ENCODE measurements at places on chromosomes 6 and 20.

DNA sequence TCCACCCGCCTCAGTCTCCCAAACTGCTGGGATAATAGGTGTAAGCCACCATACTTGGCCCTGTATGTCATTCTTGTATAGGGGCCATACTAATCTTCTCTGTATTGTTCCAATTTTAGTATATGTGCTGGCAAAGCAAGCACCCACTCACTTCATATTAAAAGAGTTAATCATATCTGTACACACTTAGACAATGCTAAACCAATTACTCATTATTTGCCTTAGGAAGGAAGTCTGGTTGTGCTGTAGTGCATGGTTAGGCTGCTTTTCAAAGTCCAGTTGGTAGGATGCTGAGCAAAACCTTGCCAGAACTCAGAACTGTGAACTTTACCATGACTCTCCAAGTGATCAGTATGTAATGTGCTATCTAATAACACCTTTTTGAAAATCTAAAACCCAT is 88.6 kb downstream of the LIN28B start:
- ATAC-seq, result peak; percentile 33

DNA sequence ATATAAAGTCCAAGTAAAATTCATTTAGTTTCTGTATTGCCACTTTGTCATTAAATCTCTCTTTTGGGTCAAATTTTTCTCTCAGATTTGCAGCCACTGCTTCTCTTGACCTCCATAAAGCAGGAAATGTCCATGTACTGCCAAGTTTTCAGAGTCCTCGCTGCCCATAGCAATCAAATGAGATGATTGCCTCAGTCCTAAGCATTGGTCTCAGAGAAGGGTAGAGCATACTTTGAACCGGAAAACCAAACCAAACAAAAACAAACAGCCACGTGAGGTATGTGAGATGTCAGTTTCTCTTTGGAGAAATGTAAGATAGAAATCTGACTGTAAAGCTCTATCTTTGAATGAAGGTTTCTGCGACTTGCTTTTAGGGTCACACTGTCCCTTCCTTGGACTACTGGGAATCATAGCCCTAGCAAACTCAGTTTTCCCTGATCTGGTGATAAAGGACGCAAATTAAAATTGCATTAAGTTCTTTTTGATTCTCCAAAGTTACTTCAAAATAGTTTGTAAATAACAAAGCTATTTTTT is 505.4 kb upstream of the CITED2 start:
- no peak for ATAC-seq

- no peak for ATAC-seq
These were observed 81.2 kb downstream of the PLCB1 start for GRCh38 chr20:8213270-8213669.

GRCh38 chr6:157535340-157536222 is 154.6 kb downstream of the ZDHHC14 start:
- ATAC-seq, result peak; percentile 70

DNA sequence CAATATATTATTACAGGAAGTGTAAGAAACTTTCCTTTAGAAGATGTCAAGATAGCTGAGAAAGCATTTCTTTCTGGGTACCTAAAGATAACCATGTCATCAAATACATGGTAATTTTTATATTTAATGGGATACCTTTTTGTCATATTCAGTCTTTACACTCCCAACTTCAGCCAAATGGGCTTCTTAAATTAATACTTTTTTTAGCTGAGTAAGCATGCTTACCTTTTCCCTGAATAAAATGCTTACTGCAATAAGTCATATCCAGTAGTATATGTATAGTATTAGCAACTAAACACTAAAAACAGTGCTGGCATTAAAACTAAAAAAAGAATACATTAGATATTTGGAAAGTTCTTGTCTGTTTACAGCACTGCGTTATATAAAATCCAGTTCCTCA is 17.4 kb upstream of the PBOV1 start:
- no peak for ATAC-seq

DNA sequence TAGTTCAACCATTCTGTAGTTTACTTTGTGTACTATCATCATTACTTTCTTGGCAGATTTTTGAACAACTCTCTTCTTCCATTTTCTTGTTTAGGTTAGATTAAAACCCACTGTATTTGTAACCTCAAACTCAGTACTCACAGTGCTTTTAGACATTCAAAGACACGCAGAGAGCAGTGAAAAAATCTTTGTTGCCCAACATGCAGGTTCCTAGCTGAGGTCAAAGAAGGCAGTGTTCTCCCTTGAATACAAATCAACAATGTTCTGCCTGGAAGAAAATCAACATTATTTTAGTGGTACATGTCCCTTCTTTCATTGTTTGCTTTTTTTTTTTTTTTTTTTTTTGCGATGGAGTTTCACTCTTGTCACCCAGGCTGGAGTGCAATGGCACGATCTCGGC is 11.2 kb downstream of the CYB5R4 start:
- ATAC-seq, result no peak

- no peak for ATAC-seq
These were observed 18.5 kb downstream of the NOX3 start for GRCh38 chr6:155436981-155437749.

- ATAC-seq, result peak; percentile 99
These were observed 328.2 kb upstream of the JAG1 start for GRCh38 chr20:11001764-11002540.

DNA sequence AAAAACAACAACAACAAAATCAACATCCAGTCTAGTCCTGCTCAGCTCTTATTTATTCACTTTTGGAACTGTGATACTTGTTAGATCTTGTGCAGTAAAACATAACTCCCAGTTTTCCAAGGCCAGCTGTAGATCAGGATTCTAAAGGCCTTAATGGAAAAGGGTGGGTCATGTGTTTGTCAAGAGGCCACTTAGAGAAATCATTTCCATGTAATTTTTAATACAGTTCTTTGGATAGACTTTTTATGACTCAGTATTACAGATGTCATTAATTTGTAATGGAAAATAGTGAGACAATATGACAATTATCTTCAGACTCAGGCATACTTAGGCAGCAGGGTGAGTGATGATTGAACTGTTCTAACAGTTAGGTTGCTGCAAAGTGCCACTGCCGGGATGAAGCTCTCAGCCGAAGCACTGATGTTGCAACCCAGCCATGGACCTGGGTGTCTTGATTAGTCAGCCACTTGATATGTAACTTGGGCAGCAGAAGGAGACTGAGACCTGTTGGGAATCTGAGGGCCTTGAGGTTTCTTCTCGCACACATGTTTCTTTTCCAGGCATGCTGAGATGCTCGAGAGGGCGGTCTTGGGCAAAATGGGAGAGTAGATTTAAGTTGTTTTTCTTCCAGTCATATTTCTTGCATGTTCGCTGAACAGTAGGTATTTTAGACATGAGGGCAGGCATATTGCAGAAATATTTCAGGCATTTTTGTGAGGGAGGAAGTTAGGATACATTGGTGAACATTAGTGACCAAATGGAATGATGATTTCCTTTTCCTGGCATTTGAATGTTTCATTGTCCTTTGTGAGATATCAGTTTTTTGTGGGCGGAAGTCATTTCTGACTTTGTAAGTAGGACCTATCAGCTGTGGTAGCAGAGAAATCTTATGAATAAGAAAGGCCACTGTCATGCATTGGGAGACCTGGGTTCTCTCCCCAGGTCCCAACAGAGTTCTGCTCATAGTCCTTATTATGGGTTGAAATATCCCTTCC is 52.3 kb downstream of the SLX4IP start:
- peak; percentile 73 for ATAC-seq

- peak; percentile 82 for ATAC-seq
These were observed 25.0 kb upstream of the ABT1 start for GRCh38 chr6:26571592-26572296.

- peak; percentile 45 for ATAC-seq
These were observed 31.2 kb downstream of the PARD6B start for GRCh38 chr20:50762435-50763220.

DNA sequence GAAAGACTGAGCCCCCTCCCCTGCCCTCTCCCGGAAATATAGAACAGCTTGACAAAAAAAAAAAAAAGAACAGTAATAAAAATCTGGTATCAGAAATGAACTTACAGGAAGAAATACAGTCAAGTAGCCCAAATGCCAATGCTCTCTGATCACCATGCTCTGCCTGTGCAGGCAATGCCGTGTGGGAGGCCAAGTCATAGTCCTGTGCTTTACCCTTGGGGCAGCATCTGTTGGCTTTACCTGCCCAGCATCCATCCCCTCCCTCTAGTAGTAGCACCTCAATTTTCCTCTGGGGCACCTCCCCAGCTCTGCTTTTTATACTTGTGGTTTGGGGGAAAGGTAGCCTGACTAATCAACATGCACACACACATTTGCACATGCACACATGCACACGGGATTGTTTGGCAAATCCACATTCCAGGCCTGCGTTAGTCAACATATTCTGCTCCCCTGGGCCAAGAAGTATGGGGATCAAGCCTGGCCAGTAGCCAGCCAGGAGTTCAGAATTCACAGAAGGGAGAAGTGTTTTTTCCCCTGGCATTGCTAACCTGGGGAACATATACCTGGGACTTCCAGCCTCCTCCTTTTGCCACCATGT is 70.2 kb downstream of the RIPOR3 start:
- ATAC-seq, result no peak

- peak; percentile 53 for ATAC-seq
These were observed 4.3 kb downstream of the GABBR1 start for GRCh38 chr6:29628419-29629281.

DNA sequence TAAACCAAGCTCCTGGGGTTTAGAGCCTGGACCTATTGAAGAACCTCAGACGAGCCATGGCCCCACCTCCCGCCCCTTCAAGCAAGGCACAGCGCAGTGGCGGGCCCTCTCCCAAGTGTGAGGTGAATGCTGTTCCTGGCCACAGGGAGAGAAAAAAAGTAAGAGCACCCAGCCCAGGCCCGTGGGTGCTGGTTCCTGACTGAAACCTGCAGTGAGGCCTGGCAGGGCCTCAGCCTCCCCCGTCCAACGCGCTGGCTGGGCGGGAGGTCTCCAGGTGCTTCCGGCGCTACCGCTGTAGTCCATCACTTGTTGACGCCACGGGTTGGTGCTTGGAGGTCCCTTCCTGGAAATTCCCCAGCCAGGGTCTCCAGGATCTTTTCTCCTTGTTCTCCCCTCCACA is 5.5 kb upstream of the FAM83C start:
- no peak for ATAC-seq

GRCh38 chr6:117653949-117654348 is 21.3 kb upstream of the NUS1 start:
- no peak for ATAC-seq

GRCh38 chr6:11296449-11297375 is 64.2 kb upstream of the NEDD9 start:
- ATAC-seq, result no peak

- no peak for ATAC-seq
These were observed 45.2 kb downstream of the OSTM1 start for GRCh38 chr6:108029226-108029921.

- peak; percentile 55 for ATAC-seq
These were observed 91.9 kb upstream of the SIRPA start for GRCh38 chr20:1803061-1803931.

GRCh38 chr6:26454631-26455030 is 3.1 kb upstream of the BTN2A1 start:
- no peak for ATAC-seq

DNA sequence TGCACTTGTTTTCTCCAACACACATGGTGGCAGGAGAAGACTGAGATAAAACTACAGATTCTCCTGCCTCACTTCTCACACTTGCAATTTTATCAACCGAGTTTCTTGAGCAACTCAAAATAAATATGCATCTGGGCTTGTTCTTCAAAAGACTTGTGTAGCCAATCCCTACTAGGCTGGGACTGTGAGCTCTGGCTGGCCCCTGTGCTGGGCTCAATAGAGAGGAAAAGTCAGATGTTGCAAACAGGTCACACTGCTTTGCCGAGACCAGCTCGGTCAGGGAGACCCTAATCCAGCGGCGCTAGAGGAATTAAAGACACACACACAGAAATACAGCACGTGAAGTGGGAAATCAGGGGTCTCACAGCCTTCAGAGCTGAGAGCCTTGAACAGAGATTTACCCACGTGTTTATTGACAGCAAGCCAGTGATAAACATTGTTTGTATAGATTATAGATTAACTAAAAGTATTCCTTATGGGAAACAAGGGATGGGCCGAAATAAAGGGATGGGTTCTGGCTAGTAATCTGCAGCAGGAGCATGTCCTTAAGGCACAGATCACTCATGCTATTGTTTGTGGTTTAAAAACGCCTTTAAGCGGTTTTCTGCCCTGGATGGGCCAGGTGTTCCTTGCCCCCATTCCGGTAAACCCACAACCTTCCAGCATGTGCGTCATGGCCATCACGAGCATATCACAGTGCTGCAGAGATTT is 32.7 kb downstream of the FAM50B start:
- no peak for ATAC-seq

DNA sequence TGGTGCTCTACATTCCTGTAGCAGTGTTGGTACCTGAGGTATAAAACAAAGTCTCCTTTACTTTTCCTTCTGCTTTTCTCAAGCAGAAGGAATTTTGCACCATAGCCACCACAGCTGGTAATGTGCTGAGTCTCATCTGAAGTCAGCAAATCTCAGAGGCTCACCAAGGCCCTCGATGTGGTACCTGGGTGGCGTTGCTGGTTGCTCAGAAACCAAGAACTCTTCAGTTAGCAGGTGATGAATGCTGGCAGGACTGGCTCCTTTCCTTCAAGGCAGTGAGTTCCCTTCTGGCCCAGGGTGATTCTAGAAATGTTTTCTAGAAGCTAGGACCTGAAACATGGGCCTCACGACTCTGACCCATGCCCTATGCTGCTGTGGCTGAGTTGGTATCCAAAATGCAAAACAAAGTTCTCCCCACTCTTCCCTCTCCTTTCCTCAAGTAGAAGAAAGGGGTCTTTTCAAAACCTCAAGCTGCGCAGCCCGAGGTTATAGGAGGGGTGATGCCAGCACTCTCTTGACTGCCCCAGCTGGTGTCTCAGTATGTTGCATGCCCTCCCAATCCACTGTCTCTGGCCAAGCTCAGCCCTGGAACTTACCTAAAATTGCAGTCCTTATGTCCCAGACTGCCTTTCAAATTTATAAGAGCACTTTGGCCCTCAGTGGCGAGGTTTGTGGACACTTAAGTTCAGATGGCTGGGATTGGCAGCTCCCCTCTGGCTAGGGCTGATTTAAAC is 592.3 kb downstream of the FRK start:
- no peak for ATAC-seq

GRCh38 chr6:125503181-125503580 is 201.4 kb upstream of the HDDC2 start:
- ATAC-seq, result no peak

DNA sequence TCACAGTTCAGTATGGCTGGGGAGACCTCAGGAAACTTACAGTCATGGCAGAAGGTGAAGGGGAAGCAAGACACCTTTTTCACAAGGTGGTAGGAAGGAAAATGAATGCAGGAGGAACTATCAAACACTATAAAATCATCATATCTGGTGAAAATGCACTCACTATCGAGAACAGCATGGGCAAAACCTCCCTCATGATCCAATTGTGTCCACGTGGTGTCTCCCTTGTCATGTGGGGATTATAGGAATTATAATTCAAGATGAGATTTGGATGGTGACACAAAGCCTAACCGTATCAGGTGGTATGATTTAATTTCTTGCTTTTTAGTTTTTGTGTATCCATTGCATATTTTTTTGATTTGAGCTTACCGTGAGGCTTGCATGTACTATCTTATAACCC is 133.2 kb upstream of the SYNCRIP start:
- ATAC-seq, result no peak

- ATAC-seq, result no peak
These were observed 52.1 kb downstream of the RNASET2 start for GRCh38 chr6:166904101-166904746.

- peak; percentile 73 for ATAC-seq
These were observed 81.8 kb downstream of the ISM1 start for GRCh38 chr20:13302647-13303450.

Measured in esophagus mucosa (tissue), 1 donor.